ENCODE measurements at places on chromosomes 1 and 21.
A peak's percentile ranks its signal among the peaks of the same experiment; 100 is the strongest.

GRCh38 chr1:8474369-8474768, 156.5 kb downstream of the SLC45A1 start:
- no peak for DNase-seq

GRCh38 chr21:42113926-42114409, 42.9 kb downstream of the UMODL1 start:
- no peak for DNase-seq

DNA sequence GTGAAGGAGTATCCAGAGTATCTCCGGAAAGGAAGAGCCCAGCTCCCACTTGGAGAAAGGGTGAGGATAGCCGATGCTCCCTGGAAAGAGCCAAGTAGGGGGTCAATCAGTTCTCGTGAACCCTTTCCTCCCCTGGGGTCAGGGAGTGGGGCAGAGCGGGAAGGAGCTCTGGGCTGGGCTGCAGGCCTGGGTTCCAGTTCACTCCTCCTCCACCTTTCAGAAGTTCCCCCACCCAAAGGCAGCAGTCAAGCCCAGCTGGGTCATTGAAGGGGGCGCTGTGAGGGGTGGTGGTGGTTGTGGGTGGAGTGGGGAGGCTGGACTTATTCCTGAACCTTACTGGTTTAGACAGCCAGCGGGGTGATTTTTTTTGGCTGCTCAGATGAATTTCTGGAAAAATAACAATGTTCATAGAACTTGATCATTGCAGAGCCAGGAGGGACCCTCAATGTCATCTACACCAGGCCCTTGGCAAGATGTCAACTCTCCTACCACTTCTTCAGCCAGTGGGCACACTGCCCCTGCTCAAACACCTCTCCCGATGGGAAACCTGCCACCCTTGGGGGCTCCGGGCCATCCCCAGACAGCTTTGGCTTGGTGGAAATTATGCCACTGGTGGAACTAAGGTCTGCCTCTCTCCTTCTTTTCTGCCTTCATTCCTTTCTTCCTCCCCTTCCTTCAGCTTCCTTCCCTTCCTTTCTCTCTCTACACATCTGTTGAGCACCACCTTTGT, 235.8 kb downstream of the TRABD2B start:
- DNase-seq, result no peak

DNA sequence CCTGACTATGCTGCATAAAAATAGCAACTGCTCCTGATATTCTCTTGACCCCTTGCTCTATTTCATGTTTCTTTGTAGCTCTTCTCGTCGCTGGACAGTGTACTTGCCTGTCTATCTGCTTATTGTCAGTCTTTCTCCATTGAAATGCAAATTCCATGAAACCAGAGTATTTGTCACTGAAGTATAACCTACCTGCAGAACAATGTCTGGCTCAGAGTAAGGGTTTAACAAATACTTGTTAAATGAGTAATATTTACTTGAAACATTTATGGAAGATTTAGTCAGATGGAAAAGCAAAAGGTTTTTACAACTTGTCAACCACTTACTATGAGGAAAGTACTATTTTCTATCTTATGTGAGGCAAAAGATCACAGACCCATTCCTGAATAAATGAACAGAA, 19.9 kb upstream of the ERICH3 start:
- DNase-seq, result no peak

- no peak for DNase-seq
These were observed 55.3 kb downstream of the APP start for GRCh38 chr21:26115305-26115704.

GRCh38 chr1:90134175-90134955, 139.5 kb downstream of the ZNF326 start:
- no peak for DNase-seq

DNA sequence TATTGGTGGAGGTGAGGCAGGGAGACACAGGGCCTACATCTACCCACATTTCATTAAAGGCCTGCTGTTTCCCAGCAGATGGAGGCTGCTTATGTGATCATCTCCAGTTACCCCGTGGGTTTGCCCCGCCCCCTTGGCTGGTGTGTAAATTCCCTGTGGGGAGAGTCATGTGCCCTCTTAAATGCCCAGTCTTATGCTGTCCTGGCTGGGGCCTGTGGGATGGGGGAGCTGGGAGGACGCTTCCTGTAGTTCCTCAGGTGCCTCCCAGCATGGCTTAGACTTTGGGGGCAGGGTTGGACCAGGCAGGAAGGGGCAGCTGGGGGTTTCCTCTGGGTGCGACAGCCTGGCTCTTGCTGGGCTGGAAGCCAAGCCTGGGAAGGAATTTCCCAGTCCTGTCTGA, 15.5 kb upstream of the CITED4 start:
- peak; percentile 47 for DNase-seq

- no peak for DNase-seq
These were observed 22.5 kb downstream of the NIBAN1 start for GRCh38 chr1:184951788-184952187.

DNA sequence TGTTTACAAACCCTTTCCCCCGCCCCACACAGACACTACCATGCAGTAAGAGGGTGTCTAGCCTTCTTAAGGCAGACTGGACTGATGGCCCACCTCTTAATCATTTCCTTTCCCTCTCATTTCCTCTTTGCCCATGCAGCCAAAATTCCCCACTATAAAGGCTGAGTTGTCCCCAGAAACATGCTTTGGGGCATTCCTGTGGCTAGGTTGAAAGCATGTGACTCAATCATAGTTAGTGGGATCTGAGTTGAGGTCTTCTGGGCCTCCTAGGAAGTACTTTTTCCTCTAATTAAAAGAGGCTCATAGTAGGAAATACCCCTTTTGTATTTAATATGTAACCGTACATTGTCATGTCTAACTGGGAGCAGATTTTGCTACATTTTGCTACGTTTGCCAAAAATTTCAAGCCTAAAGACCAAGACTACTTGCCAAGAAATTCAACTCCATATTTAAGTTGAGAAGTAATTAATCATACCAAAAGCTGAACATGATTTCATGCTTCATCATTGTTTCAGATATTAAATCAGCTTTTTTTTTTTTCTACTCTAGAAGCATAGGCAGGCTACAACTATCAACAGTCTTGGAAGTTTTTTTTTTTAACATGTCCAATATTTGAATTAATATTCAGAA, 174.7 kb downstream of the ADGRL4 start:
- no peak for DNase-seq

DNA sequence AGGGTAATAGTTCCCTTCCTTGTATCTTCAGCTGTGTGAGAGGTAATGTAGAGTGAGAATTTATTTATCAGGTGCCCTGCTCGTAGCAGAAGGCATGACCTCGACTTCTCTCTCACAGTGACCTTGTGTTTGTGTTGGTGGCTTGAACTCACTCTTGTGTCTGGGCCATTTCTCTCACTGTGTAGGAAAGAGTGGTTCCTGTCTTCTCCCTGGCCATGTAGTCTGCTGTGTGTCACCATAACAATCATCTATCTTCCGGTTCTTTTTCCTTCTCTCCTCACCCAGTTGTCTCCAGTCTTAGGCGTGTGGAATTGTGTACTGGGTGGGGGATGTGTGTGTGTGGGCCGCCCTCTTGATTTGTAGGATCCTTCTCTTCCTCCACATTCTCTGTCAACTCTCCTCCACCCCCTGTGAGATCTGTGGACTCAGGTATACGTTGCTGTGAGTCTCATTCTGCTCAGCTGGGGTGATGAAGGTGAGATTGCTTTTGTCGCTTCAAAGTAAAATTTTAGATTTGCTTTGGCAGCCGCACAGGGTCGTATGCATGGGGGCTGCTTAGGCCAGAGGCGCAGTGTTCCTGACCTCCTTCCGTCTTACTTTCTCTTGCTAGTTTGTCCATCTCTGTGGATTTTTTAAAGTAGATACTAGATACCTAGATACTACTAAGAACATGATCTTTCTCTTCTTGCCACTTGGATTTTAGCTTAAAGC, 31.6 kb downstream of the MAPKAPK2 start:
- no peak for DNase-seq

GRCh38 chr1:42172381-42173133, 8.0 kb upstream of the GUCA2A start:
- DNase-seq, result no peak

All from activated CD4-positive, alpha-beta T cell treated with anti-CD3 and anti-CD28 coated beads for 4 hours (primary cell).